ENCODE measurements at places on chromosomes 2 and 18.

DNA sequence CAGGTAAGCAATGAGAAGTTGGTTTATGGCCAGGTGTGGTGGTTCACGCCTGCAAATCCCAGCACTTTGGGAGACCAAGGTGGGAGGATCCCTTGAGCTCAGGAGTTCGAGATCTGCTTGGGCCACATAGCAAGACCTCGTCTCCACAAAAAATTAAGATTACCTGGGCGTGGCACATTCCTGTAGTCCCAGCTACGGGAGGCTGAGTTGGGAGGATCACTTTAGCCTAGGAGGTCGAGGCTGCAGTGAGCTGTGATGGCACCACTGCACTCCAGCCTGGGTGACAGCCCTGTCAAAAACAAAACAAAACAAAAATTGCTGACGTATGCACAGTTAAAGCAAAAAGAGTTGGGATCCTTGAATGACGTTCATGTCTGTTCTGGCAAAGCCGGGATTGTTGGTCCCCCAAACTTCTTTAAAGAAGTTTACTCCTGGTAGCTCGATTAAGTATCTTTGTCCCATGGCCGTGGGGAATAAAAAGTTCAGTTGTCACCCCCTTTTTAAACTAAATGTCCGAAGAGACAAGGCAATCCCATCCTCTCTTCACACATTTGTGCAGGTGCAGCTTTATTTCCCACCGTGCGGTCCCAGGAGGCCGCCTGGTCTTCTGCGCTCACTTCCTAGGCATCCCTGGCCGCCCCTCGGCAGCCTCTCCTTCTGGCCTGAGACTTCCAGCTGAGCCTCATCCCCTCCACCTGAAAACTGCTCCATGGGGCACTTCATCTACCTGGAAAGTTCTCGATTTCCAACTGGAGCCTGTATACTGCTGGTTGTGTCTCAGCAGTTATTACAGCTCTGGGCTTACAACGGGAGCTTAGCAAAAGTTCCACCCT, 762 bp upstream of the SPOPL start:
- DNase-seq, result no peak

DNA sequence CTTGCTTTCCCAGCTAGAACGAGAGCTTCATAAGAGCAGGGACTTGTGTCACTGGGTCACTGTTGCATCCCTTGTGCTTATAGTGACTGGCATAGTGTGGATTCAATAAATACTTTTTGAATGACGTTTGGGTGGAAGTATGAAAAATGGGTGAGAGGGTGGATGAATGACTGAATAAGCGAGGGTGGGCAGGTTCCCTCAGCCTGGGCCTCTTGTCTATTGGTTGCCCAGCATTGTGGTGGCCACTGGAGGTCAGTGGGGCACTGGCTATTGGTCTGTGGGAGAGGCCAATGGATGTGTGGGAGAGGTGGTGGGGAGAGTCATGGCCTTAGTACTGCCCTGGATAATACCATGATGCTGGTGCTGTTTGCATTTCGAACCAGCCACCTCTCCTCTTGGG, 93.8 kb upstream of the SKOR2 start:
- DNase-seq, result no peak

DNA sequence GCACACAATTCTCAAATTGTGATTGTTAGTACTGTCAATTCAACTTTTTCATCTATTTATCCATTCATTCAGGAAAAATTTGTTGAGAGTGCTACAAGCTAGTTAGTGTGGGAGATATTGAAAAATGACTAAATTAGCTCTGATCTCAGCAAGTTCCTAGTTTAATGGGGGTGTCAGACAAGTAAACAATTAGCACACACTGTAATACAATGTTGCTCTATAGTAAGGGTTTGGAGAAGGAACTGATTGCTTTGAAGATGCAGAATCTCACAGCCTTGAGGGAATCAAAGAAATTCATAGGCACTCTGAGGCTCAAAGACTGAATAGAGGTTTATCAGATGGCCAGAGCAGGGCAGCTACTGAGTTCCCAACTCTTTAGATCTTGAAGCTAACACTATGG, 6.8 kb upstream of the CCNYL1 start:
- DNase-seq, result no peak

GRCh38 chr18:34494359-34494696, 215.8 kb upstream of the DTNA start:
- DNase-seq, result no peak

DNA sequence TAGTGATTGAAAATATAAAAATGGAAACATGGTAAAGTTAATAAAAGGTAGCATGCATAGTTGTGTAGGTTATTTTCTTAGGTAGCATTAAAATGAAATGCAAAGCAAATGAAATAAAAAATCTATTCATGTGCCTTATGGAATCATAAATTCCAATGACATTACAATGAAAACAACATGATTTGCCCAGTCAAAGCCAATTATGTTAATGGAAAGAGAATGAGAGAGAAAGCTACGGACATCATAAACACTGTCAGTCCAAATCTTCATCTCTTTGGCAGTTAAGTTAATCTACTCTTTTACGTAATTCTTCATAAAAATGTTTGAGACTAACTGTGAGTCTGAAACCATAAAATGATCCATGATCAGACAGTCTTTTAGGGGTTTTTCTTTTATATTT, 636.7 kb upstream of the SYT4 start:
- no peak for DNase-seq
